CD4-positive, alpha-beta T cell treated with Interleukin-15 for 1 hour (primary cell): ENCODE measurements at places on chromosomes 2 and 18.

- DNase-seq = no peak
Measured at GRCh38 chr18:68847219-68847837, 49.4 kb downstream of the CCDC102B start.

DNA sequence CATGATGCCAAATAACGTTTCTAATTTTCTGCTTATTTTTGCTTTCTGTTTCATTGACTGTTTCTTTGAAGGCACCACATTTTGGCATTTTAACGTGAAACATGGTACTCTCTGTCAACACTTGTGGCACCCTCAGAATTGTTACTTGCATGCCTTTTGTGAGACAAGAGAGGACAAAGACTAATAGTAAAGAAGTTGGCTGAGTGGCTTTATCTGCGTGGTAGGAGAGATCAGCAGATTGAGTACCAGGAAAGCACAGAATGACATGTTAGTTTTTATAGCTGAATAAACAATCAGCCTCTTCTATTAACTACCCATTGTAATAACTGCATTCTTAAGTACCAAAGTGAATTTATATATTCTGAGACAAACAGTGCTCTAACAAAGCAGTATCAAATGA is 8.6 kb downstream of the ZNF638 start:
- no peak for DNase-seq

DNA sequence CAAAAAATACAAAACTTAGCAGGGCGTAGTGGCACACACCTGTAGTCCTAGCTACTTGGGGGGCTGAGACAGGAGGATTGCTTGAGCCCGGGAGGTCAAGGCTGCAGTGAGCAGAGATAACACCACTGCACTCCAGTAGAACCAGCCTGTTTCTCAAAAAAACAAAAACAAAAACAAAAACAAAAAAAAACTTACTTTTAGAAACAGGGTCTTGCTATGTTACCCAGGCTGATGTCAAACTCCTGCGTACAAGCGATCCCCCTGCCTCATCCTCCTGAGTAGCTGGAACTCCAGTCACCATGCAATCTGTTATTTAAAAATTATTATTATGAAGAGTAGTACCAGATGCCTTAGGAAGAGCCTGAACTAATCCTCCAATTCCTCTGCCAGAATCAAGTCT is 35.0 kb upstream of the GLI2 start:
- no peak for DNase-seq

GRCh38 chr2:146385031-146385430 is 1459.8 kb upstream of the ACVR2A start:
- DNase-seq = no peak
